ENCODE measurements at places on chromosomes 7 and 10. TPM values are rescaled to one million over a fixed set of nuclear protein-coding genes. Genes with fewer than 3 reads are reported as not detected.

FOXI2 gene
- total RNA-seq = not detected

C7orf33 gene
- total RNA-seq = not detected

ENKUR gene
- not detected for total RNA-seq

DENND2A gene
- total RNA-seq = not detected

TMEM178B gene
- 0.21 TPM for total RNA-seq

CYP26C1 gene
- not detected for total RNA-seq

ZDHHC16 gene
- total RNA-seq = 37.5 TPM

AKR1D1 gene
- not detected for total RNA-seq

SHTN1 gene
- 0.08 TPM for total RNA-seq

DOCK1 gene
- 0.76 TPM for total RNA-seq

PRRT4 gene
- 0.18 TPM for total RNA-seq

RTKN2 gene
- 1.1 TPM for total RNA-seq

SPDYE16 gene
- 0.14 TPM for total RNA-seq

BTRC gene
- total RNA-seq = 14.3 TPM

HACD1 gene
- total RNA-seq = 3.5 TPM

PNLIPRP1 gene
- not detected for total RNA-seq

NPY4R gene
- not detected for total RNA-seq

ARL5B gene
- 12.9 TPM for total RNA-seq

DGKI gene
- total RNA-seq = 1.8 TPM

RELN gene
- not detected for total RNA-seq

CAV1 gene
- 1.4 TPM for total RNA-seq

CUZD1 gene
- total RNA-seq = 1.7 TPM

PDSS1 gene
- 30.7 TPM for total RNA-seq

TMEM213 gene
- total RNA-seq = not detected

METTL27 gene
- total RNA-seq = 0.23 TPM

UTF1 gene
- not detected for total RNA-seq

TBX20 gene
- total RNA-seq = 0.12 TPM

IFRD1 gene
- 53.5 TPM for total RNA-seq

CALN1 gene
- not detected for total RNA-seq

RAMP3 gene
- total RNA-seq = not detected

ADRA2A gene
- not detected for total RNA-seq

GBX1 gene
- total RNA-seq = not detected

OR13A1 gene
- not detected for total RNA-seq

RNLS gene
- total RNA-seq = 4.0 TPM

TCAF2 gene
- 31.5 TPM for total RNA-seq

ST7 gene
- total RNA-seq = 8.4 TPM

VGF gene
- not detected for total RNA-seq

TRIM24 gene
- 17.9 TPM for total RNA-seq

IGFBP1 gene
- not detected for total RNA-seq

HOXA1 gene
- total RNA-seq = 0.24 TPM

ANXA7 gene
- total RNA-seq = 120 TPM

MRPS17 gene
- 40.2 TPM for total RNA-seq

RBAK gene
- total RNA-seq = 11.3 TPM

CALML5 gene
- not detected for total RNA-seq

TAS2R4 gene
- 0.27 TPM for total RNA-seq

SCIN gene
- 0.47 TPM for total RNA-seq

RGS10 gene
- 294 TPM for total RNA-seq

KIF11 gene
- 55.6 TPM for total RNA-seq

PDLIM1 gene
- total RNA-seq = 0.70 TPM

LRMDA gene
- not detected for total RNA-seq

ERVW-1 gene
- total RNA-seq = not detected

PDE1C gene
- total RNA-seq = not detected

Data from activated naive CD8-positive, alpha-beta T cell treated with anti-CD3 and anti-CD28 coated beads for 36 hours (primary cell).